ENCODE measurements at places on chromosomes 6 and 20. TPM values are rescaled to one million over a fixed set of nuclear protein-coding genes. Genes with fewer than 3 reads are reported as not detected.
A peak's percentile ranks its signal among the peaks of the same experiment; 100 is the strongest.

DNA sequence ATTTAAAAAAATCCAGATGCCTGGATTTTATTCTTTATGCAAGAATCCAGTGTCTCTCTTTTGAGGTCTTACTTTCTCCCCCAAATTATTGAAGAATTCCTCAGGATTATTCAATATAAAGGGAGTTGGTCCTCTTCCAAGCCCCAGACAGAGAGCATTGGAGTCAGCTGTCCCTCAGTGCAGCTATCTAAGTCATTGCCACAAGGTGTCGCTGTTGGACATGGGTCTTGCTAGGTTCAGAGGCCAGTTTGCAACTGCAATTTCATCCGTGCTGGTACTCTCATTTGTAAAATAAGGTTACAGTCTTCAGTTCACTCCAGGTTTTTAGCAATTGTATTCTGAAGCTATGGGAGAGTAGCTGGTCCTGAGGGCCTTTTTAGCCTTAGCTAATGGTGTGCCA, 27.8 kb downstream of the CCN2 start:
- peak; percentile 41 for DNase-seq

Gene GRIK2
- total RNA-seq: not detected

GRCh38 chr20:55094353-55094861, 619.0 kb downstream of the DOK5 start:
- no peak for DNase-seq

Gene TINAG
- 0.21 TPM for total RNA-seq

Gene MLN
- total RNA-seq: not detected
